ENCODE measurements at places on chromosomes 1 and 21. TPM values are rescaled to one million over a fixed set of nuclear protein-coding genes. Genes with fewer than 3 reads are reported as not detected.
A peak's percentile ranks its signal among the peaks of the same experiment; 100 is the strongest.

MAP10 gene
- 2.7 TPM for total RNA-seq

LENEP gene
- 0.88 TPM for total RNA-seq

SPRR2F gene
- total RNA-seq, result not detected

PIK3C2B gene
- total RNA-seq, result 0.36 TPM

CHIA gene
- not detected for total RNA-seq

CELA3B gene
- total RNA-seq, result not detected

CD1E gene
- not detected for total RNA-seq

TNFAIP8L2 gene
- total RNA-seq, result not detected

RAP1GAP gene
- total RNA-seq, result 0.29 TPM

KIF21B gene
- under 0.01 TPM for total RNA-seq

PLPP3 gene
- total RNA-seq, result 243 TPM

RGS2 gene
- total RNA-seq, result 5.8 TPM

DNA sequence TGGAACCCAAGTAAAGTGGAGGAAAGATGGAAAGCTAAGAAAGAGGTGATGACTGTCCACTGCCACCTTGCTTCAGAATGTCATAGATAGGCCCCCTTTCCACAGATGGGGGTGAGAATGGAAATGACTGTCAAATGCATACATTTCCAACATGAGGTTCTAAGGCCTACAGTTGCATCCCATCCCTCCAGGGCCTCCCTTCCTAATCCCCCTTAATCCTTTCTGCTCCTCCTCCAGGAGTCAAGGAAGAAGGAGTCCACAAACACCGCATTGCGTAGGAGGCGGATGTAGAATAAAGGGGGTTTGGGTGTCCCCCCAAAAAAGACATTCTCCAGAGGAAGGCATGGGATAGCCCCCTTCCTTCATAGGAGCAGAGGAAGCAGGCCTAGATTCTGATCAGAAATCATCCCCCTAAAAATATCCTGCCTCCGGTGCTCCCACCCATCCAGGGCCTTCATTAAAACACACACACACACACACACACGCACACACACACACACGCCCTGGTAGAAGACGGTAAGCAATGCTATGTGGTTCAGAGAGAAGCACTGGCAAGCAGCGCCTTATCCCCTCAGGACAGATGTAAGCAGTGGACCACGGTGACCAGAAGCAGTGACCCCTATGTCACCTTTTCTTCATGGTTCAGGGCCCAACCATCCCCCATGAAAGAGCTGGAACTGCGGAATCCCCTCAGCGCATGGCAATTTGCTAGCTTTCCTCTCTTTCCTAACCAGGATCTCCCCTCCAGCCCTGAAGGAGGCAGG is 2.0 kb downstream of the SV2A start:
- peaks cover 4% of the 10 kb centered on the region for H3K36me3 ChIP-seq
- DNase-seq, result no peak
- no peak overlapping the region for H3K27ac ChIP-seq
- H3K4me3 ChIP-seq, result no peak overlapping the region
- no peaks in the 10 kb centered on the region for H3K27me3 ChIP-seq
- H3K4me1 ChIP-seq, result peaks cover 8% of the 10 kb centered on the region

GRCh38 chr1:227943381-227944089 is 4.2 kb downstream of the WNT9A start:
- peak; percentile 82 for DNase-seq
- H3K4me1 ChIP-seq, result peaks cover 7% of the 10 kb centered on the region
- no peaks in the 10 kb centered on the region for H3K36me3 ChIP-seq
- H3K27ac ChIP-seq, result no peak overlapping the region

DNA sequence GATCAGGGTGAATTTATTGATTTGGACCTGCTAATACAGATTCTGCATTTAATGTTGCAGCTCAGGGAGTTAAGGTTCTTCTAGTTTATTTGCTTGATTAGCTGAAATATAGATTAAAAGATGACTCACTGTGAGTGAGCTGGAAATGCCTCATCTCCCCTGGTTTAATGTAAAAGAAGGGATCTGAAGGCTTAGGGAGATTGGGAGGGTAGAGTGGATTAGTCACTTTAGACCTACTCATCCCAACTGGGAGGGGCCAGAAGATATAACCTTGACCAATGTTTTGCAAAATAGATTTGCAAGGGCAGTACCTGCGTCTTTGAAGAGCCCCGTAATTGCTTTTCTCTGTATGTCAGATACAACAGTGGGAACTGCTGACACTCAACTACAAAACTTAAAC is 922.8 kb upstream of the ADGRL4 start:
- DNase-seq, result no peak
- H3K4me3 ChIP-seq, result no peak overlapping the region
- H3K27me3 ChIP-seq, result no peaks in the 10 kb centered on the region
- no peaks in the 10 kb centered on the region for H3K36me3 ChIP-seq
- no peak overlapping the region for H3K27ac ChIP-seq

DNA sequence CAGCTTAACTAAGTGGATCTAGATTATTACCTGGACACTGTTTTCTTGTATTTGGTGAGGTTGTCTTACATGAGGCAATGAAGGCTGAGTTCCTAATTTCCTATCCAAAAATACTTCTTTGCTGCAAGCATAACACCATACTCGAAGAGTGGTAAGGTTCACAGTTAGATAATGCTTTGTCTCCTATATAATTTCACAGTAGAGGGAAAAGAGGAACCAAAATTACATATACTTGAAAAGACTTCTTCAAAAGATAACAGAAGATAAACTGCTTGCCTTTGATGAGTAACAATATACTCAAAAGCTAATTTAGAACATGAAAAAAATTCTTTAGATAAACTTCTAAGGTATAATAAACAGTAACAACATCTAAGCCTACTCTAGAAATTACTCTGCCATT is 20.4 kb downstream of the USP33 start:
- peaks cover 4% of the 10 kb centered on the region for H3K36me3 ChIP-seq
- no peaks in the 10 kb centered on the region for H3K27me3 ChIP-seq
- H3K4me1 ChIP-seq, result no peaks in the 10 kb centered on the region
- DNase-seq, result no peak

- no peaks in the 10 kb centered on the region for H3K36me3 ChIP-seq
- no peaks in the 10 kb centered on the region for H3K27me3 ChIP-seq
- no peak for DNase-seq
- H3K4me1 ChIP-seq, result no peaks in the 10 kb centered on the region
- H3K27ac ChIP-seq, result no peak overlapping the region
Measured at GRCh38 chr1:188061881-188062280, 1233.1 kb downstream of the PLA2G4A start.

GRCh38 chr1:50659107-50659662 is 235.9 kb upstream of the DMRTA2 start:
- H3K27me3 ChIP-seq, result no peaks in the 10 kb centered on the region
- no peaks in the 10 kb centered on the region for H3K36me3 ChIP-seq
- DNase-seq, result no peak
- H3K4me3 ChIP-seq, result no peak overlapping the region
- no peak overlapping the region for H3K27ac ChIP-seq

DNA sequence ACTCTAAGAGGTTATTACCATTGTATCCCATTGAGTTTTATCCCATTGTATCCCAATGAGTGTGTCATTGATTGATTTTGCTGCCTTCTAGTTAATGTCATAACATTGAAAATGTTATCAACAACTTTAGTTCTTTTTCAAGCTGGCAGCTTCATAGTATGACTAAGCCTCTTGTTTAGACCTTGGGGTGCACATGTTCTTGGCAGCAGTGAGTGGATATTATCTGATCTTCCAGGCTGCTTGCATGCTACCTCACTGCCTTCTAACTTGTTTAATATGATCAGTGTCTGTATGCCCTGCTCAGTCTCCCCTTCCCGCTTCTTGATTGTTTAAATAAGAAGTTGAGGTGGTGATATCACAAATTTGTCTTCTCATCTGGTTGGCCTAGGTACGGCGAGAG is 24.6 kb downstream of the NTPCR start:
- no peak for DNase-seq
- peaks cover 13% of the 10 kb centered on the region for H3K36me3 ChIP-seq
- H3K4me1 ChIP-seq, result no peaks in the 10 kb centered on the region
- H3K27ac ChIP-seq, result no peak overlapping the region

- H3K27me3 ChIP-seq, result peaks cover 42% of the 10 kb centered on the region
- peak; percentile 86 for DNase-seq
- no peak overlapping the region for H3K27ac ChIP-seq
- no peaks in the 10 kb centered on the region for H3K4me1 ChIP-seq
- H3K4me3 ChIP-seq, result no peak overlapping the region
- no peaks in the 10 kb centered on the region for H3K36me3 ChIP-seq
Measured at GRCh38 chr1:217133958-217134856, 411.0 kb upstream of the ESRRG start.

GRCh38 chr1:167060141-167061072 is 29.8 kb downstream of the GPA33 start:
- H3K36me3 ChIP-seq, result no peaks in the 10 kb centered on the region
- peaks cover 5% of the 10 kb centered on the region for H3K4me1 ChIP-seq
- H3K27me3 ChIP-seq, result peaks cover 4% of the 10 kb centered on the region
- no peak overlapping the region for H3K4me3 ChIP-seq

- no peak overlapping the region for H3K27ac ChIP-seq
- peaks cover 29% of the 10 kb centered on the region for H3K4me1 ChIP-seq
- no peak overlapping the region for H3K4me3 ChIP-seq
- H3K36me3 ChIP-seq, result no peaks in the 10 kb centered on the region
Measured at GRCh38 chr1:8031176-8031785, 5.2 kb upstream of the ERRFI1 start.

DNA sequence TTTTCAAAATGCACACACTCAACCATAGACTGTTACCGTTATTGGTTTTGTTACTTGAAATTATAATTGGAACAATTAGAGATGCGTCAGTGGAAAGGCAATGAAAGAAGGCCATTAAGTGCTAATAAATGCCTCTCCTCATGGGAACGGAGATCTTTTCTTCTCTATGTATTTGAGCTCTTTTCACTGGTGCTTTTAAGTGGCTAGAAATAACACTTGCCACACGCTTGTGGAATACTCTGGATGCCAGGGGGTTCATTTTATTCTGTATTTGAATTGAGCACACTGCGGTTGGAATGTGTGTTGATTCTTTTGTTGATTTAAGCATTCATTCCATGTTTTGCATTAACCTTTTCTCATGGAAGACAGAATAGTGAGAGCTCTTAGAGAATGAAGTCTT is 68.4 kb downstream of the DNM3 start:
- H3K4me1 ChIP-seq, result no peaks in the 10 kb centered on the region
- no peaks in the 10 kb centered on the region for H3K36me3 ChIP-seq
- DNase-seq, result no peak
- H3K4me3 ChIP-seq, result no peak overlapping the region

GRCh38 chr1:167262836-167263235 is 42.1 kb downstream of the POU2F1 start:
- no peaks in the 10 kb centered on the region for H3K27me3 ChIP-seq
- no peaks in the 10 kb centered on the region for H3K36me3 ChIP-seq
- H3K27ac ChIP-seq, result no peak overlapping the region

- H3K27me3 ChIP-seq, result no peaks in the 10 kb centered on the region
- no peaks in the 10 kb centered on the region for H3K36me3 ChIP-seq
Measured at GRCh38 chr1:80214888-80215540, 1208.5 kb upstream of the ADGRL4 start.

DNA sequence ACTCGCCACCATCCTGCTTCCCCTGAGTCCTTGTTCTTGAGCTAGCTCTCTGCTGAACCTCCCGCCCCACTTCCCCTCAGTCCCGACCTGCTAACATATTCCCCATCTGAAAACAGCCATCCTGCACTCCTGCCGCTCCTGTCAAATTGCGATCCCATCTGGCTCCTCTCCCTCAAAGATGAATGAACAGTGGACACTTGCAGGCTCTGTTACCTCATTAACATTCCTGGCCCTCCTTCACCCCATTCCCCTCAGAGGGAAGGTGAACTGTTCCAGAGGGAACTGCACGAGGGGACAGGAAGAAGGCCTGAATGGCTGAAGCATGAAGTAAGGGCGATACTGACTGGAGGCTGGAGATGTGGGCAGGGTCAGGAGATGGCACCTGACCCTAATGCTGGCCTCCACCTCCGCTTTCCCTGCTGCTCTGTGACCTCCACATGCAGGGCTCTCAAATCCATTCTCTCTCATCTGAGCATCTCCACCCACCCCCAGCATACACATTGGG is 7.4 kb upstream of the CELSR2 start:
- peaks cover 5% of the 10 kb centered on the region for H3K27me3 ChIP-seq
- peaks cover 20% of the 10 kb centered on the region for H3K4me1 ChIP-seq
- DNase-seq, result peak; percentile 45

DNA sequence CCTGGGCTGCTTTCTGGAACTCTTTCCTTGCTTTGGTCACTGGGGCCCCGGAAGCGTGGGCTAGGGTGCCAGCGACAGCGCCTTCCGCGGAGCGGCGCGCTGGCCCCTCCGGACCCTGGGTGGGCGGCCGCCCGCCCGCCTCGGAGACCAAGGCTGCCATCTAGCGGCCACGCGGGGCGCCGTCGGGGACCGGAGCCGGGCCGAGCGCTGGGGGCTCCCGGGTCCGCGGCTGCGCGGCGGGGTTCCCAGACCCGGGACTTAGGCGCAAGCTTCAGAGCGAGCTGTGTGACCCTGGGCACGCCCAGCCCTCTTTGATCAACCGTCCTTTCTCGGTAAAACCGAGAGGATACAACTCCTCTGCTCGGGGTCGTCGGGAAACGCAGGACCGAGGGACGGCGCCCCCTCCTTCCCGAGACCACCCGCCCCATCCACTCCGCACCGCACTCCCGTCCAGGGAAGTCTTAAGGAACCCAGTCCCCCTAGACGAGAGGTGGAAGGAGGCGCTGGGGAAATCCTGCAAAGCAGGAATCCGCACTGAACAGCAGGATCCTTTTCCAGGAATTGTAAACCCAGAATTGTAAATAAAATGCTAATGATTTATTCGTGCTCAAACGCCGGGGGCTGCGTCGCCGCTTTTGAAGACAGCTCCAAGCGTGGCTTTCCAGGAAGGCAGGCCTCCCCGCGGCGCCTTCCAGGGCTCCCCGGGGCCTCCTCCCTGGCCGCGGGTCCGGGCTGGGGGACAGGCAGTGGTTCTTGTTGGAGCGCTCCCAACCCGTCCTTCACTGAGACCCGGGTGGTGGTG is 41.2 kb downstream of the RRAGC start:
- H3K4me1 ChIP-seq, result no peaks in the 10 kb centered on the region
- peaks cover 84% of the 10 kb centered on the region for H3K27me3 ChIP-seq
- H3K4me3 ChIP-seq, result peak overlapping the region; percentile 39
- H3K36me3 ChIP-seq, result no peaks in the 10 kb centered on the region
- DNase-seq, result peak; percentile 93
- H3K27ac ChIP-seq, result no peak overlapping the region

DNA sequence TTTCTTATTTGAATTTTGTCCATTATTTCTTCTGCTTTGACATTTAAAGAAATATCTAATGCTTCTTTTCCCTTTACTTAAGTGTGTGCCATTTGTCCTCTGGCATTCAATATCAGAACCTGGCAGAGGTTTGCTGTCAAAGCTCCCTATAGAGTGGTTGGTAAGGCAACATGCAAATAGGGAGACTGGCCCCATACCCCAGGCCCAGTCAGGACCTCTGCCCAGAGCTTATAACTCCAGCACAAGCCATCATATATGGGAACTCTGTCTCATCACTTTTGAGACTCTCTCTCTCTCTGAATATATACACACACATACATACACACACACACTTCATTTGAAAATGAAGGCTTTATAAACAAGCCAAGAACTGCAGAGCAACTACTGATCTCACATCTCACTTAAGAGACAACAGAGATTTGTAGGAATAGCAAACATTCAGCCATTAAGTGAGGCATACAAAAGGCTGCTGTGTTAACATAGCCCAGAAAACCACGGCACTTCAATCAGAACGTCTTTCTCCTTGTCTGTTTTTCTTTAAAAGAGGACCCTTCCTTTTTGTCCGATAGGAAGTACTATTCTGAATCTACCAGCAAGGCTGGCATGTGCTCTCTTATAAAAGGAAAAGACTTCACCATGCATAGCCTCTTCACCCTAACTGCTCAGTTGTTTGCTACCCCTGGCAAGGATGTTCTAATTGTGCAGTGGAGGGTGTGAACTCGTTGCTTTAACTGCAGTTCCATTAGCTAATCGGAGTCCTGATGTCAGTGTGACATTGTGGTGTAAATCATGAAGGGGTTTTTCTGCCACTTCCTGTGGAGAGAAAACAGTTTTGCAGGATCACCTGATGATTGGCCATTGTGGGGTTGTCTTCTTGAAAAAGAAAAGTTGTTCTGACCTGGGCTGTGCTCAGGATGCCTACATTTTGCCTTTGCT is 101.7 kb downstream of the NR5A2 start:
- H3K27me3 ChIP-seq, result peaks cover 7% of the 10 kb centered on the region
- no peak overlapping the region for H3K4me3 ChIP-seq
- H3K36me3 ChIP-seq, result no peaks in the 10 kb centered on the region
- no peaks in the 10 kb centered on the region for H3K4me1 ChIP-seq
